ENCODE measurements at places on chromosomes 2 and 18.

DNA sequence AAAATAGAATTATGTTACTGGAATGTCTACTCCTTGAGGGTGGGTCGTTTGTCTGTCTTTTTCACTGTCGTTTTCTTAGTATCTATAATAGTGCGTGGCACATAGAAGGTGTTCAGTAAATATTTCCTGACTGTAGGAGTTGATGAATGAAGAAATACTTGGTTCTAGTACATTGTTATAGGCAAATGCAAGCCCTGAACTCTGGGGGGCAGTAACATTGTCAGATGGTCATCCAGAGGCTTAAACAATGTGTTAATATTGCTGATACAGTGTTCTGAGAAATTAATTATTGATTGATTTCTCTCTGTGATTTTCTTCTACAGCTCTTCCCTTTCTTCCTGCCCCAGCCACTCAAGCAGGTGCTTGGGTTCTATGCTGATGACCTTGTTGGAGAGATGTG lies 24.4 kb upstream of the THOC1 start:
- DNase-seq, result no peak

DNA sequence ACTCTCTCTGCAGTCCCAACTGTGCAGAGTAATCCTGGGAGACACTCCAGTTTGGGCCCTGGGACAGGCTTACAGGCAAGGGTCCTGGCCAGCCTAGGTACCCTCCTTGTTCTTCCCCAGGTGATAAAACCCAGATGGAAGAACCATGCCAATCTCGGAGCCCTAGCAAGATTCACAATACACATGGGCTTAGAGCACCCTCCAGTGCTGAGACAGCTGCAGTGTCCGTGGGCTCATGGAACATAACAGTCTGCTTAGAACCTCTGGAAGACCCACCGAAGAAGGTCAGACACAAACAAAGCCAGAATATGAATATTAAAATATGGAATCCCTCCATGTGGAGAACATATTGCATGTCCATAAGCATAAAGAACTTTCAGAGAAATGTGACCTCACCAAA lies 568.1 kb downstream of the KCNJ3 start:
- no peak for DNase-seq

DNA sequence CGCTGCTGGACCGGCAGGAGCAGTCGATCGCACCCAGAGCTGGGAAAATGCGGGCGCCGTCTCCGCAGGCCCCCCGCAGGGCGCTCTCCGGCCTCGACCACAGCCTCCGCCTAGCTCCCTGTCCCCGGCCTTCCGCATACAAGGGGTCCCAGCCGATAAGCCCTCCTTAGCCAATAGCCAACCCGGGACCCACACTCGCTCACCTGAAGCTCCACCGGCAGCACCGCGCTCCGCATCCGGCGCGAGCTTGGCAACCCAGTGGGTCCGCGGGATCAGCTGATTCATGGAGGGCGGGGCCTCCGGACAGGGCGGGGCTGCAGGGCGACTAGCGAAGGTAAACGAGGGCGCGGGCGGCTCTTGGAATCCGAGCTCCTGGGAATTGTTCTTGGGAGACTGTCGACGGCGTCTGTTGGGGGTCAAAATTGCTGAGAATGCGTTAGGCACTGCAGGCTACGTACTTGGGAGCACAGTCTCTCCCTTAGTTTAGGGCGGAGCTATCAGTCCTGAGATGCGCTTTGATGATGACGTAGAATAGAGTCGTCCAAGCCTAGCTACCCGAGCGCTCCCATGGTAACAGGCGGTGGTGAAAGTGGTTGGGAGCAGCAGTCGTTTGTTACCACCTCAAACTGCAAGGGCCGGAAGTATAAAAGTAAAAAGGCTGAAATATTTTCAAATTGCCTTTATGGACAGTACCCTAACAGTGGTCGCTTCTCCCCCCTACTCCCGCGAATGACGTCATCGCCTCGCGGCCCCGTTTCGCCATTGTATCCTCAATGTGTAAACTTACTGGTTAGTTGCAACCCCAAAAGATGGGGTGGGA lies at the start of gene ALS2:
ALS2 (minus strand) TSS at position 260 of the 820 bp plus-strand sequence. CDS start 12,048 bp downstream, outside the sequence.
- DNase-seq, result peak; percentile 98

- DNase-seq, result no peak
These were observed 44.8 kb downstream of the SPP2 start for GRCh38 chr2:234095301-234095700.

All from heart right ventricle (tissue), 16 donors.